ENCODE measurements at places on chromosomes 4 and X. TPM values are rescaled to one million over a fixed set of nuclear protein-coding genes. Genes with fewer than 3 reads are reported as not detected.

RAB9B gene
- polyA plus RNA-seq: 0.26 TPM

GPR173 gene
- 11.3 TPM for polyA plus RNA-seq

SCD5 gene
- polyA plus RNA-seq: 0.92 TPM

MEPE gene
- not detected for polyA plus RNA-seq

LAGE3 gene
- polyA plus RNA-seq: 110 TPM

SMIM31 gene
- not detected for polyA plus RNA-seq

LARP1B gene
- 5.4 TPM for polyA plus RNA-seq

KIAA0232 gene
- 4.9 TPM for polyA plus RNA-seq

OTC gene
- polyA plus RNA-seq: not detected

SMARCA1 gene
- 8.6 TPM for polyA plus RNA-seq
